ENCODE measurements at places on chromosomes 11 and 22. TPM values are rescaled to one million over a fixed set of nuclear protein-coding genes. Genes with fewer than 3 reads are reported as not detected.
A peak's percentile ranks its signal among the peaks of the same experiment; 100 is the strongest.

SCUBE1 gene
- total RNA-seq: 0.41 TPM

CECR2 gene
- total RNA-seq: 10.4 TPM

FKBP2 gene
- total RNA-seq: 28.6 TPM

- DNase-seq: no peak
Observed at GRCh38 chr11:41985799-41986198, 526.3 kb upstream of the LRRC4C start.

DNA sequence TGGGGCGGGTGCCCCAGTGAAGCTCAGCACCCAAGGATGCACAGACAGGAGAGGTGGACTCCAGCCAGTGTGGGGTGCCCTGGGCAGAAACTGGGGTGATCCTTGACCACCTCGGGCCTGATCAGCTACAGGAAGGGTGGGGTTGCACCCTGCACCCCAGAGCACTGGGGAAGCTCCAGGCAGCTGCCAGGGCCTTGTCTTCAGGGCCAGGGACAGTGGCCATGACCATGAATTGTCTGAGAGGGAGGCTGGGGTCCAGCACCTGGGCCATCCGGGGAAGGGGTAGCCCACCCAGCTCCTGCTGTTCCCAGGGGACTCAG lies 17.6 kb downstream of the IL17REL start:
- DNase-seq: no peak

DNA sequence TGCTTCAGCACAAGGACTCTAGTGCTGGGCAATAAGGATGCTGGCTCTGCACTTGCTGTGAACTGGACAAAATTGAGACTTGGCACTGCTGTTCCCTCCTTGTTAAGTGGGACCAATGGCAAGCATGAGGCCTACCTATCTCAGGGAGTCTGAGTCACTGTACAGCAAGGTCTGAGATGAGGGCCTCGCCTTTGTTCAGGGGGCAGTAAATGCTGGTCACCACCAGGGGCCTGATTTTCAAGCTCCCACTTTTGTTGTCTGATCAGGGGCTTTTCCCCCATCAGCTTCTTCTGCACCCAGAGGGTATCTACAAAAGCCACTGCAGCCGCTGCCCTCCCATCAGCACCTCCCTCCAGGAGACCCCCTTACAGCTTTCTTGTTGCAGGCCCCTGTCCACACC lies 22.8 kb downstream of the DHCR7 start:
- DNase-seq: no peak

GRCh38 chr11:36047344-36047743 lies 103.5 kb downstream of the LDLRAD3 start:
- DNase-seq: no peak

GRCh38 chr22:38456841-38457699 lies 2.1 kb upstream of the KCNJ4 start:
- peak; percentile 35 for DNase-seq

DNA sequence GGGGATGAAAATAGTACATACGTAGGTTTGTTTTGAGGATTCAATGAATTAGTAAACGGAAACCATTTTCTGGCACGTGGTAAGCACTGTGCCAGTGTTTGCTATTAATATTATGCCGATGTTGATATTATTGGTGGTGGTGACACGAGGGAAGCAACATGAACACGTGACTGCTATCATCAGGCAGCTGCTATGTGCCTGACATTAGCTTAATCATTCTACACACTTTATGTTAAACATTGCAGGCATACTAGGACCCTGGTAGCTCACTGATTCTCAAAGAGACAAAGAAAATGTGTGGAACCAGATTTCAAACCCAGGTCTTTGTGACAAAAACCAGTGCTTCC lies 656 bp downstream of the SRRD start:
- DNase-seq: no peak

- DNase-seq: no peak
Observed at GRCh38 chr22:17753401-17753989, 20.8 kb downstream of the BID start.
